ENCODE measurements at places on chromosomes 7 and 10.
A peak's percentile ranks its signal among the peaks of the same experiment; 100 is the strongest.

- no peak for DNase-seq
Observed at GRCh38 chr10:86285136-86285790, 81.3 kb downstream of the GRID1 start.

GRCh38 chr7:11175887-11176286 lies 202.2 kb downstream of the PHF14 start:
- DNase-seq, result peak; percentile 38

DNA sequence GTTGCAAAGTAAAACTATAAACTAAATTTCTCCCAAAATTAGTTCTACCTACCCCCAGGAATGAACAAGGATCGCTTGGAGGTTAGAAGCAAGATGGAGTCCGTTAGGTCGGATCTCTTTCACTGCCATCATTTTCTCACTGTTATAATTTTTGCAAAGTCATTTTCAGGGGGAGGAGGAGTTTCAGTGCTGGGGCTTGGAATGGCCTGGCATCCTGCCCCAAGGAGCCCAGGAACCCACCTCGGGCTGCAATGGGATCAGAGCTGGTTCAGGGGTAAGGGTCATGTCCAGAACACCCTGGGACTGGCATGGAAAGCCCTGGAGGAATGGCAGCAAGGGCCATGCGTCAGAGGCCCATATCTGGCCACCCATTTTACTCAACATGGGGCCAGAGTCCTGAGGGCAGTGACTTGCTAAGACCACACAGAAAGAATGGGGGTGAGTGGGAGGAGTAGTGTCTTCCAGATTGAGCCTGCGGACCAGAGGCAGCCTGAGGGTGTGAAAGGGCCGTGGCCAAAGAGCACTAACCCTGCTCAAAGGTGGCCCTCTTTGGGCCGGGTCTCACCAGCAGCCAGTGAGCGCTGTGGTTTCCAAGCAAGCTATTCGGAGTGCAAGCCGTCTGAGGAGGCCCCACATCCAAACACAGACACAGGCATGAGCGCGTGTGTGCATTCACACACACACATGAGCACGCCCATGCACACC lies 31.8 kb downstream of the GPRIN2 start:
- DNase-seq, result no peak

- no peak for DNase-seq
Observed at GRCh38 chr10:46308666-46309450, 22.1 kb downstream of the ANTXRL start.

DNA sequence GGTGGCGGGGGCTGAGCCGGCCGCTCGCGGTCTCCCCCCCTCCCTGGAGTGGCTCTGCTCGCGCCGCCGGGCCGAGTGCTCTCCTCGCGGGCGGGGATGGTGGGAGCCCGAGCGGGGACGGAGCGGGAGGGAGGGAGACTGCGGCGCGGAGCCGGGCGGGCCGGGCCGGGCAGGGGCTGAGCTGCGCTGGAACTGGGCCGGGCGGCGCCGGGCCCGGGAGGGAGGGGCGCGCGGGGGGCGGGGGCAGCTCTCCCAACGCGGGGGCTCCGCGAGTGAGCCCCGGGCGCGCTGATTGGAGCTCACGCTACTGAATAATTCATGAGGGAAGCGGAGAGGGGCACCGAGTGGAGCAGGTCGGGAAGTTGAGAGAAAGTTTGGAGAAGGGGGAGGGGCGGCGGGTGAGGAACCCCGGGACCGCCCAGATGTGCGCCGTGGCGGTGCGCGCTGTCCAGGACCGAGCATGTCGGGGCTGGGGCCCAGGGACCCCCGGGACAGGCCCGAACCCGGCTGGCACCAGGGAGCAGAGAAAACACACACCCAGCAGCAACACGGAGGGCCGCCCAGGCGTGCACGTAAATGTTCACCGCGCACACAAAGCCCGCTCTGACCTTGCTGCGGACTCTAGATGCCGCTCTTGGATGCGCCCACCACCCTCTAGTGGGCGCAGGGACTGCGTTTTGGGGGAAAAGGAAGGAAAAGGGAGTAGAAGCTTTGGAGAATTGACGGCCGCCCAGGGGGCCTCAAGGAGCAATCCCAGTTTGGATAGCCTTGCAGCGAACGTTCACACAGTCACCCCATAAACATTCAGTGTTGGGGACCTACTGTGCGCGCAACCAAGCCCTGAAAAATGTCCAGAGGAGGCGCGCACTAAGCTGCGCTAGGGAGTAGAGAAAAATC lies at the start of gene EPHB4:
Gene EPHB4, minus strand, starts transcription at position 194 of the 897 bp plus-strand sequence. CDS start 493 bp downstream, outside the sequence.
- DNase-seq, result peak; percentile 51

DNA sequence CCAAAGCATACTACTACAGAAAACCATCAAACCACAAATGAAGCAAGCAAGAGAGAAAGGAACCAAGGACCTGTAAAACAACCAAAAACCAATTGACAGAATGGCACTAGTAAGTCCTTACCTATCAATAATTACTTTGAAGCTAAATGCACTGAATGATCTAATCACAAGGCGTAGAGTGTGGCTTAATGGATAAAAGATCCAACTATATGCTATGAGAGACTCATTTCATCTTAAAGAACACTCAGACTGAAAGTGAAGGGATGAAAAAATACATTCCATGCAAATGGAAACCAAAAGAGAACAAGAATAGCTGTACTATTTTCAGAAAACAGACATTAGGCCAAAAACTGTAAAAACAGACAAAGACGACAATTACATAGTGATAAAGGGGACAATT lies 70.7 kb downstream of the CRPPA start:
- DNase-seq, result no peak

DNA sequence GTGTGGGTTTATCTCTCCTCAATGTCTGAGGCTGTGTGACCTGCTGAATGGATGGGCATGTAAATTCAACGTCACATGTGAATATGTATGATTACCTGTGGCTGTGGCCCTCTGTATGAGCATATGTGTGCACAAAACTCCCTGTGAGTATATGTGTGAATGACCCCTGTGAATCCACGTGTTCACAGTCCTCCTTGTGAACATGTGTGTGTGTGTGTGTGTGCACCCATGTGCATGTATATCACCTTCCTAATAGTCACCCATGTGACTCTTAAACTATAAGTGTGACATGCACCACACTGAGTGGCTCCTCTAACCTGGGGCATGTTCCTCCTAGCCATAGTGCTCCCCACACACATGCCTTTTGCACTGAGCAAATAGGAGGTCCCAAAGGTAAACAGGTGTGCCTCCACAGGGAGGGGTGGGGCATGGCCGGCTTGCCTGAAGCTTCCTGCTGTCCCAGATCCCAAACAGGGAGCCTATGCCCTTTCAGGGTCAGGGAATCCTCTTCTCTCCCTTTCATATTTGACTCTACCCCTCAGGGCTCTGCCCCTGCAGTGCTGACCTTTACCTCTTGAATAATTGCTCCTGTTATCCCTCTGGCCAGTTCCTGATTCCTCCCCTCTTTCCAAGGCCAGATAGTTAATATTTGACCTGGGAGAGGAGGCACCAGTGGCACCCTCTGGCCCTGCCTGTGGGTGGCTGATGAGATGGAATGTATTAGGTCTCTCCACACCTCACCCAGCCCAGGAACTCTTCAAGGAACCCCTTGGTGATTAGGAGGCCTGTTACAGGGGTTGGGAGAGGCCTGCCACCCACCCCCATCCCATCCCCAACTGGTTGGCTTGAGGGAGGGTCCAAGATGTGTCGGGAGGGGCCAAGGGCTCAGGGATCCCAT lies 1.9 kb downstream of the SEMA4G start:
- DNase-seq, result no peak

DNA sequence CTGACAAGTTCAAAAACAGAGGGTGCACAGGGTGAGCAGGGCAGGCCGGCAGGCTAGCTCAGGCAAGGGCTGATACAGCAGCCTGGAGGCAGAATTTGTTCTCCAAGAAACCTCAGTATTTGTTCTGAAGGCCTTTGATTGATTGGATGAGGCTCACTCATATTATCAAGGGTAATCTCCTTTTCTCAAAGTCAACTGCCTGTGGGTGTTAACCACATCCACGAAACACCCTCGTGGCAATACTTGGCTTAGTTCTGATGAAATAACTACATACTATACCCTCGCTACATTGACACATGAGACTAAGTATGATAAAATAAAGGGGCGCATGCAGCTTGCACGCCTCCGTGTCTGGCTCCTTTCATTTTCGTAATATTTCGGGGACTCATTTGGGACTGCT lies 4.4 kb upstream of the PPP2R2D start:
- no peak for DNase-seq

DNA sequence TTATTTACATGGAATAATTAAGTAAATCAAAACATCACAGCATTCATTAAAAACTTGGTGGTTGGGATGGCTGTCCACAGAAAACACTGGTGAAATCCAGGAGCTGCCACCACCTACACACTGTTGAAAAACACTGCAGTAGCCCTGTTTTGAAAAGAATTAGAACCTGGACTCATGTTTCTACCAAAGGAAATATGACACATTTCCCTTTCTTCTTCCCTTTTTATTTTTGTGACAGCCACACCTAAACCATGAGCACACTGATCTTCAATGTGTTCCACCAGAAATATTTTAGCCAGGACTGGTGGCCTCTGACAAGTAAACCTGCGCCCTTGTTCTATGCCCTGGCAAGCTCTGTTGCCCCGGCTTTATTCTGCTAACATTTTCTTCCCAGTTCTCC lies 3.3 kb downstream of the TMEM140 start:
- DNase-seq, result no peak

- DNase-seq, result no peak
Observed at GRCh38 chr10:19546224-19546623, 270.0 kb upstream of the PLXDC2 start.

- no peak for DNase-seq
Observed at GRCh38 chr7:111098926-111099250, 8.0 kb downstream of the LRRN3 start.

DNA sequence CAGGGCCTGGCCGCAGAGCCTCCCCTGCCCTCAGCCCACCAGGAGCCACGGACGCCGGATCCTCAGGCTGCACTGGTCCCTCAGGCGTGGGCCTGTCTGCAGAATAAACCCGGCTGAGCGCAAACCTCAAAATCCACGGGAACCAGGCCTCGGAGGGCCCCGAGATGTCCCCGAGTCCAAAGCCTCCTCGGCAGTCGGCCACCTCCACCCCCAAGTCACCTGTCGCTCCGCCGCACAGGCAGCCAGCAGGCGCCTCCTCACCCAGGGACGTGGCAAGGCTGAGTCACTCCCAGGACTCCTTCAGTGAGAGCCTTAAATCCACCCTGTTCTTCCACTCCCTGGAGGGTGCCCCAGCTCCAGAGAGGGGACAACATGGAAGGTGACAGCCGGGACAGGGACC lies 33.2 kb downstream of the STK32C start:
- no peak for DNase-seq

DNA sequence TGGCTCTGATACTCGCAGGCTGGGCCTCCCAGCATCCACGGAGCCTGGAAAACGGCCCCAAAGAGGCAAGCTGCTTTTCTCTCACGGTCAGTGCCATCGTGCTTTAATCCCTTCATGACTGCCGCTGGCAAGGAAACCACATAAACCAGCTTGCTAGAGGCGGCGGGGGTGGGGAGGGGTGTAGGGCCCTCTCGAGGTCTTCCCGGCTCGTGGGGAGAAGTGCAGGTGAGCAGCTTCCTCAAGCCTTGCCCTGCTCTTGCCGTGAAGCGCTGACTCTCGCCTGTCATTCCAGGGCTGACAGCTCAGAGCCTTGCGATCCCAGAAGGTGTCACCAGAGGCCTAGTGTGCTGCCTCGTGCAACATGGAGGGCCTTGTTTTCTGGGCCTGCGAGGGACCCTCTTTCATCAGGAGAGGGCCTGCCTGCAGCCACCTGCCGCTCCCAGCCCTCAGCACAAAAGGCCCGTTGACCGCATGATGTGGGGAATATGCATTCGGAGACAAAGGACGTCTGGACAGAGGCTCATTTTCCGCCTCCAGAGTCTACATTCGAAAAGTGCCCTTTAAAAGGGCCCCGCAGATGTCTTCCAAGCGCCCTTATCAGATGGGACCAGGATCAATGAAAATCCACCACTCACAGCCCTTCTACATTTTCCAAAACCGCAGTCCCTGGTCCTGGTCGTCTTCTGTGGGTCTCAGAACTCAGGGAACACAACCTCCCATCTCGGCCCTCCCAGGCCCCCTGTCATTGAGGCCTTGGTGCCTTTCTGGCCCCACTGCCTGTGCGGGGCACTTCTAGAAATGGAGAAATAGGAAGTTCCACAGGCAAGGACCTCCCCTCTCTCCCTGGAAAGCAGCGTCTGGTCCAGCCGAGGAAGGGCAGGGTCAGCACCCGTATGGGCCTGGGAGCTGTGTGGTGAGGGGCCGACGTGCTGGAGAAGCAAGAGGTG lies 58.7 kb downstream of the ZRANB1 start:
- no peak for DNase-seq

DNA sequence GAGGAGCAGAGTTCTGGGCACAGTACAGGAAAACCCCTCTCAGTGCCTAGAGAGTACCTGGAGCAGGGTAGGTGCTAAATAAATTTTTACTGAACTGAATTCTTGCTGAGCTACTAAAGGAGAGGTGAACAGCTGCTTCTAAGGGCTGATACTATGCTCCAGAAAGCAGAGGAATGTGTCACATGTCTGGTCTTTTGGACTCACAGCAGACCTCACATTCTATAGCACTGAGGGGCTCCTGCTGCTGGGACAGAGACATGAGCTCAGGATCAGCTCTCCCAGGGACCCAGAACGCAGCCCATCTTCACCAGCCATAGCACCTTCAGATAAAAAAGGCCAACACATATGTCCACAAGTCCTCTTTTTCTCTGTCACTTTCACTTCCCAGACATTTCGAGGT lies 133.0 kb upstream of the KLF14 start:
- no peak for DNase-seq

- DNase-seq, result no peak
Observed at GRCh38 chr10:124952123-124952522, 10.2 kb downstream of the ZRANB1 start.

- no peak for DNase-seq
Observed at GRCh38 chr10:61751599-61751998, 88.9 kb downstream of the CABCOCO1 start.

GRCh38 chr7:64849250-64849923 lies 53.7 kb upstream of the ZNF273 start:
- no peak for DNase-seq
